ENCODE measurements at places on chromosomes 3 and 15. TPM values are rescaled to one million over a fixed set of nuclear protein-coding genes. Genes with fewer than 3 reads are reported as not detected.

Gene RASL12
- total RNA-seq, result 0.17 TPM

Gene CCDC39
- total RNA-seq, result not detected

Gene CCK
- 1.7 TPM for total RNA-seq

Gene ZNF80
- 0.04 TPM for total RNA-seq

Gene MASP1
- total RNA-seq, result 0.02 TPM

Gene FAM81A
- 13.1 TPM for total RNA-seq

Gene SNURF
- 4.2 TPM for total RNA-seq
